ENCODE measurements at places on chromosomes 11 and 22.

- DNase-seq: no peak
Measured at GRCh38 chr11:40280159-40281051, 1179.0 kb downstream of the LRRC4C start.

GRCh38 chr11:17585911-17586695 is 39.0 kb downstream of the OTOG start:
- no peak for DNase-seq

DNA sequence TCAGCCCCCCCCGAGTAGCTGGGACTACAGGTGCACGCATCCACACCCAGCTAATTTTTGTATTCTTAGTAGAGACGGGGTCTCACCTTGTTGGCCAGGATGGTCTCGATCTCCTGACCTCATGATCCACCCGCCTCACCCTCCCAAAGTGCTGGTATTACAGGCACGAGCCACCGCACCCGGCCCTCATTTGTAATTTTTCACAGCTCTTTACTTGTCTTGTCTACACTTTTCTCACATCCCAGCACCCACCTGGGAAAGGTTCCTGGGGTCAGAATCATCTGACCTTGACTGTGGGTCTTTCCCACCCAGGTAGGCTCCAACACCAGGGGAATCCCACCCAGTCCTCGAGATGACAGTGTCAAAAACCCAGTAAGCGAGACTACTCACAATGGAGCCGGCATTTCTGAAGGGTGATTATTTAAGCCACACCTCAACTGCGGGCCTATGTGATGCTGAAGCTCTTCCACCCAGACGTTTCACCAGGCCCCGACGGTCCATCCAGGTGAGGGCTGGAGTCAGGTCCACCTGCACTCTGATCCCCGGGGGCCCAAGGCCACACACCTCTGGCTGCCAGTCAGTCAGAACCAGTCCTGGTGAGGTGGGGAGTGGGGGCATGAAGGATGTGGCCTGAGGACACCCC is 23.4 kb downstream of the CELSR1 start:
- DNase-seq: no peak

GRCh38 chr11:117437791-117438130 is 110.1 kb downstream of the CEP164 start:
- no peak for DNase-seq

DNA sequence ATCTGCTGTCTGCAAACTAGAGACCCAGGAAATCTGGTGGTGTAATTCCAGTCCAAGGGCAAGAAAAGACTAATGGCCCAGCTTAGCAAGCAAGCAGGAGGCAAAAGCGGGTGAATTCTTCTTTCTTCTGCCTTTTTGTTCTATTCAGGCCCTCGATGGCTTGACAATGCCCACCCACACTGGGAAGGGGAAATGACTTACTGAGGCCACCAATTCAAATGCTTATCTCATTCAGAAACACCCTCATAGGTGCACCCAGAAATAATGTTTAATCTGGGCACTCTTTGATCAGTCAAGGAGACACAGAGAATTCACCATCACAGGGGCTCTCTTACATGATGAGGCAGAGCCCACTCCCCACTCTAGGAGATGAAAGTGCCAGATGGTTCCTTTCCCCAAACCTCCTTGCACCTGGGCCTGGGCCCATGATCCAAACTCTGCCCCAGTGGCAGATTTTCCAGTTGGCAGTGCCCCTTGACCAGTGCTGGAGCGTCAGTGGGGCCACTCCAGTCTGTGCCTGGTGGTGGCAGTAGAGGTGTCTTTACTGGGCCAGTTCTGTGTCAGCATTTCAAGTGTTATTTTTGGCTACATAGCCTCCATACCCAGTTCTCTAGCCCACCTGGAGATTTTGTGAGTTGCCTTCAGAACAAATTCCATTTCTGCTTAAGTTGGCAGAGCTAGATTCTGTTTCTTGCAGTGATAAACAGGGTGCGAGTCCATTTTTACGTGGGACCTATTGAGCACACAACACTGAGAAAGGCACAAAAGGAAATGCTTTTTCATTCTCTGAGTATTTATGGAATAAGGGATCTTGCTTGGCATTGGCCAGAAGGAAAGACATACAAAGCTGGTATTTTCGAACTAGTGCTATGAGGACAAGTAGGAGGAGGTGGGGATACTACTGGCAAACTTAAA is 7.5 kb downstream of the ELMOD1 start:
- no peak for DNase-seq

- DNase-seq: no peak
Measured at GRCh38 chr22:46657655-46657953, 37.4 kb downstream of the GRAMD4 start.

DNA sequence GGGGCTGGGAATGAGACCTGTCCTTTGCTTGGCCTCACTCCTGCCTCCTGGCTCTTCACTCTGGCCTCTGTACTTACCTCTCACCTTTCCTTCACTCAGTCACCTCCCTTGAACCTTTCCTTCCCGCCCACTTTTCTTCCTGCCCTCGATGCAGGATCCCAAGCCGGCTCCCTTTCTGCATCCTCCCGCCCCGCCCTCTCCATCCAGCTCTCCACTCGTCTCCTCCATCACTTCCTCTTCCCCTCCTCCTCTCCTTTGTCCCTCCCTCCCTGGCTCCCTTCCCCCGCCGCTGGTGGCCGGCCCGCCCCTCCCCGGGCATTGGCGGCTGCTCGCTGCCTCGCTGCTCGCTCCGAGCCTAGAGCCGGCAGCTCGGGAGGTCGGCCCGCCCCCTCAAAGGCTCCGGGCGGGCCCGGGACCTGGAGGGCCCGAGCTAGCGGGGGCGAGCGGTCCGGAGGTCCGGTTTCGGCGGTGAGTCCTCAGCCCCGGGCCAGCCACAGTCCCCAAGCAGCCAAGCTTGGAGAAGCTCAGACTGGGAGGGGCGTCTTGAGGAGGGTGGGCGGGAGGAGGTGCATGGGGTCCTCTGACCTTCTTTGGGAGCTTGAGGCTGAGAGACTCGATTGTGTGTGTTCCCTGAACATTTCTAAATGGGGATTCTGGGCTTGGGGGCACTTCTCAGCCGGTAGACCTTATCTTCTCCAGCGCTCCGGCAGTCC is 13.8 kb downstream of the PHLDB1 start:
- DNase-seq: peak; percentile 84

DNA sequence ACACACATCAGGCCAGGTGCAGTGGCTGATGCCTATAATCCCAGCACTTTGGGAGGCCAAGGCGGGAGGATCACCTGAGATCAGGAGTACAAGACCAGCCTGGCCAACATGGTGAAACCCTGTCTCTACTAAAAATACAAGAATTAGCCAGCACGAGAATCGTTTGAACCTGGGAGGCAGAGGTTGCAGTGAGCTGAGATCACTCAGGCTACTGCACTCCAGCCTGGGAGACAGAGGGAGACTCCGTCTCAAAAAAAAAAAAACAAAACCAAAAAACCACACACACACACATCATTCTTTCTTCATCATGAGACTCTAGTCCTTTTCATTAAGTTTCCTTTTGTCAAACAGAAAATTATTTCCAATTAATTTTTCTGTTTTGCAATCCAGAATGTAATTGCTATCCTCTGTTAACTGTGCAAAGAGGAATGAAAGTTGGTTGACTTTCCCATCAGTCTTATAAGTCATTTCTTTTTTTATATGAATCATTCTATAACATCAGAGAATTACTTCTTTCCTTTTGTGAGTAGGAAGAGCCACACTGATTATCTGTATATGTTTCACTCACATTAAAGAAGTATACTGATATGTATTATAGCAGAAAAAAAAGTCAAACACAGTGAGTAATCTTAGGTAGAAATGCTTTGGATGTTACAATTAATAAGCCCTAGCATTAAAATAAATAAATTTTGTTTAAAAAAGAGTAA is 52.2 kb downstream of the HORMAD2 start:
- DNase-seq: no peak

- DNase-seq: no peak
Measured at GRCh38 chr11:129248618-129249017, 56.5 kb upstream of the ARHGAP32 start.

DNA sequence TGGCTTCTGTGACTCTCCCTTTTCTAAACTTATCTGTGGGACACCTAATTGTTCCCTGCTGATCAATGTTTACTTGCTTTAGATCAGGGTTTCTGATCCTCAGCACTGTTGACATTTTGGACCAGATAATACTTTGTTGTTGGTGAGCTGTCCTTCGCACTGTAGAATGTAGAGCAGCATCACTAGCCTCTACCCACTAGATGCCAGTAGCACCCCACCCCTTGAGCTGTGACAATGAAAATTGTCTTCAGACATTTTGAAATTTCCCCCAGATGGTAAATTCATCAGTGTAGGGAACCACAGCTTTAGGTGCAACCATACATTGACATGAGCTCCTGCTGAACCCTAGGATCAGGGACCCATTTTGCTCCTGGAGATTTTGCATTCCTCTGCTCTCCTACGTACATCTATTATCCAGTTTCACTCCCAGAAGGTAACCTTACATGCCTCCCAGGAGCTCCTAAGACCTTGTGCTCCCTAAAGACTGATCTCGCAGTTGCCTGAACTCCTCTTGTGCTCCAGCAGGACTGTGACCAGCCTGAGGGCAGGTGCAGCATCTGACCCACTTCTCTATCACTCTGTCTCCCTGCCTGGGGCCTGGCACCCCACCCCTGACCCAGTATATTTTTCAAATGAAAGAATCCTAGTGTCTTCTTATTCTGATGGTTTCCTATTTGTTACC is 107.8 kb downstream of the FAR1 start:
- DNase-seq: no peak

DNA sequence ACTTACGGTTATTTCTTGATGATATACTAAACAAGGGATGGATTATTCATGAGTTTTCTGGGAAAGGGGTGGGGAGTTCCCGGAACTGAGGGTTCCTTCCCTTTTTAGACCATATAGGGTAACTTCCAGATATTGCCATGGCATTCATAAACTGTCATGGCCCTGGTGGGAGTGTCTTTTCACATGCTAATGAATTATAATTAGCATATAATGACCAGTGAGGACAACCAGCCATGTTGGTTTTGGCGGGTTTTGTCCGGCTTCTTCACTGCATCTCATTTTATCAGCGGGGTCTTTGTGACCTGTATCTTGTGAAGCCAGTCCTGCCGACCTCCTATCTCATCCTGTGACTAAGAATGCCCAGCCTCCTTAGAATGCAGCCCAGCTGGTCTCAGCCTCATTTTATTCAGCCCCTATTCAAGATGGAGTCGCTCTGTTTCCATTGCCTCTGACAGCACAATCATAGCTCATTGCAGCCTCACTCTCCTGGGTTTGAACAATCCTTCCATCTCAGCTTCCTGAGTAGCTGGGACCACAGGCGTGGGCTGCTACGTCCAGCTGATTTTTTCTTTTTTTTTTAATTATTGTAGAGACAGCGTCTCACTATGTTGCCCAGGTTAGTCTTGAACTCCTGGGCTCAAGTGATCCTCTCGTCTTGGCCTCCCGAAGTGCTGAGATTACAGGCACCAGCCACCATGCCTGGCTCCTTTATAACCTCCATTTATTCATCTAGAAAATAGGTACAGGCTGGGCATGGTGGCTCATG is 52.6 kb upstream of the EMID1 start:
- no peak for DNase-seq

DNA sequence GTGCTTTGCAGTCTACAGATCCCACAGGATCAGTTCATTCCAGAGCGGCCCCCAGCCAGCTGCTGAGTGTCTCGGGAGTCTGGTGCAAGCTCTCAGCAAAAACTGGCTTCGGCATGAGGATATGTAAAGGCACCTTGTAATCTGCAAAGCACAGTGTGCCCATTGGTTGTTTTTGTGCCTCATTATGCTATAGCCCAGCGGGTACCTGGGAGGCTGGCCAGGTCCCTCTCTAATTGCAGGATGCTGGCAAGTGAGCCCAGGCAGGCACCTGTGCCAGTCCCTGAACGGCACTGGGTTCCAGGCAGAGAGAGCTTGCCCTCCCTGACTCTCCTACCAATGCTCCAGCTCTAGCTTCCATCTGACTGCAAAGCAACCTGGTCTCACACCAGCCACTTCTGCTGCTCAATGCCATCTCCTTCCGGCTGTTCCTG is 128.7 kb downstream of the DSCAML1 start:
- no peak for DNase-seq

GRCh38 chr11:33013755-33014154 is 1.9 kb upstream of the DEPDC7 start:
- no peak for DNase-seq

DNA sequence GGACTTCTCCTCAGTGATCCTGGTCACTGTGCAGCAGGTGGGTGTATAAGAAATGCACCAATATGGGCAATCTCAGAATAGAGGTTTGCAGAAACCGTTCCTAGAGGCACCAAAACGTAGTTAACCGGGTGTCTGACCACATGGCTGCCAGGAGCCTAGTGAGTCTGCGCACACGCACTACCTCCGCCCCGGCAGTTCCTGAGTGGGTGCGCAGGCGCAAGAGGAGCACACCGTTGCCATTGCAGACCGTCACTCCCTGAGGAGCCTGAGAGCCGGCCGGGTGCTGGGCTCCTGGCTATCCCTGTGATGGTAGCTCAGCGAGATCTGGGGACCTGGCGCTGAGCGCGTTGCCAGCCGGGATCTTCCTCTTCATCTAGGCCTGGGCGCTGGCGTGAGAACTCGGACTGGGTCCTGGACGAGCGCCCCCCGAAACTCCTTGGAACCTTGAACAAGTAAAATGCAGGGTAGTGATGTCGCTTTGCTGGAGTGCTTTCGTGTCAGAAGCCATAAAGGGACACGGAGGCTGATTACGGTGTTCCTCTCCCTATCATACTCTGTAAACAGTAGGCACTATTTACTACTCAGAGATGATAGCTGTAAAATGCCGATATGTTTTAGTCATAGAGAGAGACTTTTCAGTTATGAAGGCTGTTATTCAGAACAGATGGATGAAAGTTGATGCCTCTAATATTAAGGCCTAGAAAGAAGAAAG is at the start of gene MS4A13:
Gene MS4A13, plus strand, starts transcription at position 249 of the 712 bp plus-strand sequence. CDS start 2,692 bp downstream, outside the sequence.
- no peak for DNase-seq

DNA sequence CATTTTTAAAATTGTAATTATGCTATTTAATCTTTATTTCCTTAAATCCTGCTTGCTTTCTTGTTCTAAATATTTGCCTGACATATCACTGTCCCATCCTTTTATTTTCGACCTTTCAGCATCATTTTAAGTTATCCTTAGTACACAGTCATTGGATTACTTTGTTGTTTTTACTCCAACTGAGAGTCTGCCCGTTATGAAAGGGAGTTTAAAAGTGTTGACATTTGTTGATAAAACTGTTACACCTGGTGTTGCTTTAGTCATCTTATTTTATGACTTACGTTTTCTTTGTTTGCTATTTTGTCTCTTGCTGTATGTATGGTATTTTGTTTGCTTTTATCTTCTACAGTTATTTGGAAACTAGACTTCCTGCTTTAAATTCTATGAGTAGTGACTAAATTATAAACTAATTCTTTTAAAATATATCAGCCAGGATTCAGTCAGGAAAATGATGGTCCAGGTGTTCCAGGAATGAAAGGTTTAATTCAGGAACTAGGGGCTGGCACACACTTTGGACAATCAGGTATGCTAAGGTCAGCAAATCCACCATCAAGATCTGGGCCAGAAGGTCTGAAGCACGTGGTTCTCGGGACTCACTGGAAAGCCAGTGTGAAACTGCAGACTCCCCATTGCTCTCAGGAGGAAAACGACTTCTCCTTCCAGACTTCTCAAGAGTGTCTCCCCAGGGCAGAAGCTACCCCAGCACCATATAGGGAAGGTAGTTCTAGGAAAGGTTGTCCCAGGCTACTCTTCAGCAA is 86.0 kb downstream of the RASSF10 start:
- DNase-seq: no peak

All from renal pelvis (tissue), 12 donors.